ENCODE measurements at places on chromosomes 2 and 18.

GRCh38 chr2:208491641-208492040 is 85.0 kb downstream of the PTH2R start:
- DNase-seq = no peak

GRCh38 chr2:117771969-117772630 is 42.4 kb upstream of the DDX18 start:
- DNase-seq = peak; percentile 50

GRCh38 chr2:47309472-47309951 is 93.4 kb upstream of the MSH2 start:
- DNase-seq = no peak

- peak; percentile 65 for DNase-seq
These were observed at the start of gene EDAR for GRCh38 chr2:108988796-108989713. Gene EDAR (minus strand): TSS chr2:108989220. CDS start chr2:108931014, 58,206 bp downstream.

DNA sequence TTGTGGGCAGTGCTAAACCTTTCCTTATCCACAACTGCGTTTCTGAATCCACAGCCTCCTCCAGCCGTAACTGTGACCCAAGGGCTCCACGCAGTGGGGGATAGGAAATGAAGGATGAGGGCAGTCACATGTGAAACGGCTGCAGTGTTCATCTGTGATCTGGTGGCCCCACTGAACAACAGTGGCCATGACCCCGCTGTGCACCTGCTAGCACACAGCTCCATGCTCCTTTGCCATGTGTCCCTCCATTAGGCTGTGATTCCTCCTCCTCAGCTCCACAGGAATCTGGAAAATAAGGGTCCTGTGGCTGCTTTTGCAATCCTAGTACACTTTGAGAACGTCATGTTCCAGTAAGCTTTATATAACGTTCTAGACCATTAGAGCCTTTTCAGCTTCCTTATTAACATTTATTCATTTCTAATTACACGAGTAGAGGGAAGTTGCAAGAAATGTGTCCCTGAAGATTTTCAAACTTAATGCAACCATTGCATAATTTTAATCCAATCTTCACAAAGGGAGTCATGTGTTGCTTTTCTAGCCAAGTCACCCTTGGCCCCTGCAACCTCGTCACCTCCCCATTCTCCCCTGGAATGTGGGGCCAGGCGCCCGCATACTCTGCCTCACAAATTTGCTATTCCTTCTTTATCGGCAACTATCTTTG is 7.1 kb upstream of the NAPG start:
- no peak for DNase-seq

GRCh38 chr18:45540125-45540524 is 75.2 kb upstream of the SLC14A2 start:
- DNase-seq = no peak

DNA sequence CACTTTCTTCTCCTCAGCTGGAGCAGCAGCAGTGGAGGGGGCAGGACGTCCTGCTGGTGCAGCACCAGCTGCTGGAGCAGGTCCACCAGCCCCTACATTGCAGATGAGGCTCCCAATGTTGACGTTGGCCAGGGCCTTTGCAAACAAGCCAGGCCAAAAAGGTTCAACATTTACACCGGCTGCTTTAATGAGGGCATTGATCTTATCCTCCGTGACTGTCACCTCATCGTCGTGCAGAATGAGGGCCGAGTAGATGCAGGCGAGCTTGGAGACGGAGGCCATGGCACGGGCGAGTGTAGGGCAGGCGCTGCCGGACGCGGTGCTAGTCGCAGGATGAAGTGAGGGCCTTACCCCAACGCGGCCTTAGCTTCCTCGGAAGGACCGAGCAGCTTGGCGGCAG is 12.5 kb downstream of the HOXD1 start:
- DNase-seq = no peak

DNA sequence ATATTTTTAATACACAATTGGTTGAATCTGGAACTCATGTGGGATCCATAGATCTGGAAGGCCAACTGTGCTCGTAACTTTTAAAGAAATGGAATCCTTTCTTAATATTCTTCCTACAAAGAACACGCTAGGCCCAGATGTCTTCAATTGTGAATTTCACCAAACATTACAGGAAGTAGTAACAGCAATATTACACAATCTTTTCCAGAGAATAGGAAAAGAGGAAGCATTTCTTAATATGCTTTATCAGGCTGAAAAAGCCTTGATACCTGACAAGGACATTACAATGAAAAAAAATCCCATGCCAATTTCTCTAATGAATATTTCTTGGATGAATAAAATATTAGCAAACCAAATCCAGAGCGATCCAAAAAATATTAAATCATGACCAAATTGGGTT is 80.3 kb upstream of the HAAO start:
- DNase-seq = no peak

- DNase-seq = peak; percentile 96
These were observed 207.0 kb downstream of the ZNF407 start for GRCh38 chr18:74804677-74805076.

- DNase-seq = no peak
These were observed 985 bp downstream of the ILKAP start for GRCh38 chr2:238202326-238203093.

GRCh38 chr18:1653873-1654272 is 749.2 kb downstream of the ADCYAP1 start:
- DNase-seq = no peak

DNA sequence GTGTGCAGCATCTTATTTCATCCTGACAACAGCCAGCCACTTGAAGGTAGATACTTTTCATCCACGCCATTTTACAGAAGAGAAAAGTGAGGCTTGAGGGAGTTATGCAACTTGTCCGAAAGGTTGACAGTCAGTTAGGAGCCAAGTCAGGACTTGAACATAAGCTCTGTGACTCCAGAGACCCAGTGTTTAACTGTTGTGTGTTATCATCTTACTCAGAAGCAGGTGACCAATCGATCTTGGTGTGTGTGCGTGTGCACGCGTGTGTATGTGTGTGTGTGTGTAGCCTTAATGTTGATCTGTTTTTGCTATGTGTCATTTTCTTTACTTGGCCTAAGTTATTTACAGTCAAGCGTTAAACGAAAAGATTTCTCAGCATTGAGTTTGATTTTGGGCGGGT is 22.0 kb downstream of the DRC1 start:
- DNase-seq = no peak

GRCh38 chr18:47724186-47724975 is 206.1 kb downstream of the SMAD2 start:
- no peak for DNase-seq

GRCh38 chr18:48806551-48807261 is 144.1 kb downstream of the SMAD7 start:
- no peak for DNase-seq

DNA sequence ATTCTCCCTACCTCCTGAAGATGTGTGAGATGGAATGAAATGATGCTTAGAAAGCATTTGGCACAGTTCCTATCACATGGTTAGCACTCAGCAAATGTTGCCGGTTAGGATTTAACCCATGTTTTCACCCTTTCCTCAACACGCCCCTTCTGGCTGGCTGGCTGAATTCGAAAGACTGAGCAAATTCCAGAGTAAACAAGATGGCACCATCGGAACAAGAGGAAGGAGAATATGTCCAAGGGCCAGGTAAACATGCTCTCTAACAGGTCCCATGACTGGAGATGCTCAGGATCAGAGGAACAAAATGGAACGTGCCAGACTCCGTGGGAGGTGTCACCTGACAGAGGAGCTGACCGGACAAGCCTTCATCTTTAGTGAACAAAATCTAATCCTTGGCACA is 145.6 kb downstream of the ANKRD44 start:
- peak; percentile 82 for DNase-seq

DNA sequence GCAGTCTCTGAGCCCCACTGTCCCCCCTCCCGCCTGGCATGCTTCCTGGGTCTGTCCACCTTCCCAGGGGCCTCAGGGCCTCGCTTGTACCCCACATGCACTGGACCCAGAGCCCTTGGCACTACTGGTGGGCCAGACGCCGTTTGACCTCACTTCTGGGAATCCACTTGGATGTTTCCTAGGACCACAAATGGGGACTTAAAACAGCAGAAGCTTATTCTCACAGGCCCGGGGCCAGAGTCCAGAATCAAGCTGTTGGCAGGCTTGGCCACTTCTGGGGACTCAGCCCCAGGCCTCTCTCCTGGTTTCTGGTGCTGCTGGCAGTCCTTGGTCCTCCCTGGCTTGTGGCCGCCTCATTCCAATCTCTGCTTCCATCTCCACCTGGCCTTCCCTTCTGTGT is 19.6 kb downstream of the ANO7 start:
- DNase-seq = no peak

DNA sequence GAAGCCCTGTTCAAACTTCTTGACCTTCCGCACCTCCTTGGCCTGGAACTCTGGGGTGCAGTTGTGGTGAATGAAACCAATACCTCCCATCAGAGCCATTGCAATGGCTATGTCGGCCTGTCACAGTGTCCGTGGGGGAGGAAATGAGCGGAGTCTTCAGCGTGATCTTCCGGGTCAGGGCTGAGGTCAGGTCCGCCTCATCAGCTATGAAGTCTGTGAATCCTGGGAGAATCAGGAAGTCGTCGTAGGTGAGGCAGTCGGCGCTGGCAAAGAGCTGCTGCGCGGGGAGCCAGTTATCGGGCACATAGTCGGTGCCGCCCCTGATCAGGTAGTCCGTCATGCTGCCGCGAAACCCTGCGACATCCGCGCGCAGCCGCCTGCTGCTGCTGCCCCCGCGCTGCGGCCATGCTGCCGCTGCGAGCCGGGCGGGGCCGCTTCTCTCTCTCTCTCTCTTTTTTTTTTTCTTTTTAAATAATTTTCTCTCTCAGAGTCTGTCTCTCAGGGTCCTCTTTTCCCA is 154.1 kb upstream of the ZSWIM2 start:
- no peak for DNase-seq

DNA sequence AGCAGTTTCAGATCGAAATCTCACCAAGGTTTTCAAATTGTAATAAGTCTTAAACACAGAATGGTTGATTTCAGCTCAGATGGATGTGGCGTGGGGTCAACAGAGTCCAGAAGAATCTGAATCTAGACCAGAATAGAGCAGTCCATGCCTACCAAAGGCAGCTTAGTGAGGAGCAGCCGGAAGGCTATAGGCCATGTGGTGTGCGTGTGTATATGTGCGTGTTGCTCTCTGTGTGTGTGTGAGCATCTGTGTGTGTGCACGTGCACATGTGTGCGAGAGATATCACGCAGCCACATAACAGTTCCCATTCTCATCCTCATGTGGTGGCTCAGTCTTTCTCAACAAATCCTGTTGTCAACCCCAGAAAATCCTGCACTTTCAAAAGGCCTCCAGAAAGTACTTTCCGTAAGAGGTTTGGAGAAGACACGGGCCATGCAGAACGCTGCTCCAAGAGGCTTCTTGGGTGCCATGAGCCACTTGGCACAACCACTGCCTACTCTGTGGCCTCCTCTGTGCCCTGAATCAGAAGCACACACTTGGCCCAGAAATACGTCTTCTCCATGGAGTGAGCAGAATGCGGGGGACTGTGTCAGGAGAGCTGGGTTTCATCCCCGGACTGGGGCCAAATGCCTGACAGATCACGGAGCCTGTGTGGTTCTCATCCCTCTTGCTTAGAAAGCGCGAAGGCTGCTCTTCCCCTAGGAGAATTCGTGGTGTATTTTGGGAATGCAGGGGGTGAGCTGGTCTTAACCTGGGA is 67.3 kb downstream of the ACKR3 start:
- no peak for DNase-seq

DNA sequence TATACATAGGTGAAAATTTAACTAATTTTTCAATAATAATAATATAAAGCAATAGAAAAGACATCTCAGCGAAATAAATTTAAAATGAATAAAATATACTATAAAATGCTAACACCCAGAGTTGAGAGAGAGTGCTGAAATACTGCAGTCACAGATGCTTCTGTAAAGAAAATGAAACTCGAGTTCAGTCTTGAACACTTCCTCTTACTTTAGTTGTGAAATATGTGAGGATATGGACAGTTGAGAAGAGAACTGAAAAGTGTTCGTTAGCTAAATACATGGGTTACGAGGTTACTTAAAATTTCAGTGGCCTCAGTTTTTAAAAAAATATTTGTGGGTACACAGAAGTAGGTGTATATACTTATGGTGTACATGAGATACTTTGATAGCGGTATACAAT is 106.8 kb downstream of the DNAH7 start:
- DNase-seq = no peak

DNA sequence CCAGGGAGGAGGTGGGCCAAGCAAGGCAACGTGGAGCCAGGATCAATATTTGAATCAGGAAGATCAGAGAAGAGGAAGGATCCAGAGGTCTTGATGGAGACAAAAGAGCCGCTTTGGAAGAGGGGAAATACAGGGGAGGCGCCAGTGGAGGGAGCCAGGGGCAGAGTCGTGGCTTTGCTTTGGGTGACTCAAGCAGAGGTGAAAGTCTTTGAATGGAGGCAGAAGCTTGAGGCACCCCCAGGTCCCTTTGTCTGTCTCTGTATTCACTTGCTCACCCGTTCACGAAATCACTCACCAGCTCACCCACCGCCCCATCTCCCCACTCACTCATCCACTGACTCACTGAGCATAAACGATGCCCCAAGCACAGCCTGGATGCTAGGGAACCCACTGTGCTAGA is 134.1 kb downstream of the ACOXL start:
- no peak for DNase-seq

DNA sequence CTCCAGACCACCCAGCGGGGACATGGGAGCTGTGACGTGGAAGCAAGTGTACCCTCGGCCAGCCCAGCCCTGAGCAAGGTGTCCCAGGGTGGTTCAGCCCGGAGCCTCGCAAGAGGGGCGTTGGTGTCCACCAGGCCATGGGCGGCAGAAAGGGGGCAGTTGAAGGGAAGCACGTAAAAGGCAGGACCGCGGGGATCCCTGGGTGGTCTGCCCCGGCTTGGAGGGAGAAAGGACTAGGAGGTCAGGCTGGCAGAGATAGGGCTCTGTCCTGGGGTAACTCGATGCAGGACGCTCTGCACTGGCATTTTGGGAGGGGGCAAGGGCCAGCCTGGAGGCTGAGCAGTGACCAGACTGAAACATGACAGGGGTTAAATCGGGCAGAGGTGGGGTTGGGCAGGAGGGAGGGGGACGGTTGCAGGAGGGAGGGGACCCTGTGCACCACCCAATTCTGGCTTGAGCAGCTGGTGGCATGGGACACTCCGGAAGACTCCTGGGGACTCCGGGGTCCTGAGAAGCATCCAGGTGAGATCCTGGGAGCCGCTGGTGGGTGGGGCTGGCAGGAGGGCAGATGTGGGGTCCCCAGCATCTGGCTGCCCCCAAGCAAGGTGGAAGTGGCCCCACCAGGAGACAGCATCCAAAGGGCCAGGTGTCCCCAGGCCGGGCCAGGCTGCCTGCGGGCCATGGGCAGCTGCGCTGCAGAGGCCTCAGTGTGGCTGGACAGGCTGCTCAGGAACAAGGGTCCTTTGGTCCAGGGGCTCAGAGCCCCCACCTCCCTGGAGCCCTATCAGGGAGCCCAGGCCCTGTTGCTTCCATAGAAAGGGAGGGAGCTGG is 46.8 kb upstream of the GPC1 start:
- DNase-seq = no peak

GRCh38 chr2:46655551-46656436 is 176.4 kb downstream of the TMEM247 start:
- DNase-seq = no peak

DNA sequence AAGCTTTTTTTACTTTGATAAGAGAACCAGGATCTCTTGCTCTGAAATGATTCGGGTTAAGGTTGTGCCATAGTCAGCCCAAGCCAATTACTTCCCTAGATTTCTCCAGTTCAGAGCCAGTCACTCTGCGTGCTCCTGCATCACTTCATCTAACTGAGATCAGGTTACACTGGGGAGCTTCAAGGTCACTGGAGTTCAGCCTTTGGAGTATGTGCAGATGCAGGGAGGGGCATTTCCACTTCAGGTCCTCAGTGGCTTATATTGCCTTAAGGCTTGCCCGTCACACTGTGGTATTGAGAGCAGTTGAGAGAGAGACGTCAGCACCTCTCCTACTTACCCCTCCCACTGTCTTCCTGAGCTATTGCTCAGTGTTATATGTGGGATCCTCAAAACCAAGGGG is 317.8 kb downstream of the EPHA4 start:
- DNase-seq = peak; percentile 72
